Lower leg skin (tissue), 4 donors: ENCODE measurements at places on chromosomes 4 and X. TPM values are rescaled to one million over a fixed set of nuclear protein-coding genes. Genes with fewer than 3 reads are reported as not detected.

The FGG gene
- not detected for total RNA-seq

The OSTC gene
- 30.7 TPM for total RNA-seq

The C4orf51 gene
- not detected for total RNA-seq

The AVPR2 gene
- total RNA-seq: 2.6 TPM

The DCUN1D4 gene
- total RNA-seq: 17.9 TPM

The DGAT2L6 gene
- total RNA-seq: 22.1 TPM

The GPR82 gene
- not detected for total RNA-seq

The HAND2 gene
- total RNA-seq: 4.8 TPM

The EFHC2 gene
- 3.4 TPM for total RNA-seq

The SLITRK4 gene
- 5.1 TPM for total RNA-seq

The TCEAL6 gene
- total RNA-seq: not detected

The PNMA5 gene
- total RNA-seq: not detected

The GPRIN3 gene
- total RNA-seq: 1.9 TPM

The USP17L24 gene
- not detected for total RNA-seq

The INTS6L gene
- 8.9 TPM for total RNA-seq

The PGAM4 gene
- not detected for total RNA-seq

The RRH gene
- 0.34 TPM for total RNA-seq

The ABLIM2 gene
- 29.8 TPM for total RNA-seq

The RNF150 gene
- 0.65 TPM for total RNA-seq

The DRP2 gene
- total RNA-seq: 0.39 TPM

The NAT8L gene
- 0.83 TPM for total RNA-seq

The KLB gene
- total RNA-seq: 0.38 TPM

The USP17L13 gene
- total RNA-seq: not detected

The HSFX2 gene
- not detected for total RNA-seq

The DUX4 gene
- total RNA-seq: not detected

The MAGED4B gene
- total RNA-seq: 1.2 TPM

The RBMXL3 gene
- not detected for total RNA-seq

The RBM46 gene
- total RNA-seq: not detected

The NAP1L2 gene
- 4.5 TPM for total RNA-seq

The NALF2 gene
- 0.19 TPM for total RNA-seq

The PPP1R3F gene
- 5.4 TPM for total RNA-seq

The SLITRK2 gene
- total RNA-seq: 1.6 TPM

The TCEAL7 gene
- total RNA-seq: 2.4 TPM

The PRRG1 gene
- total RNA-seq: 6.6 TPM

The SMIM43 gene
- total RNA-seq: not detected

The COL4A5 gene
- 53.0 TPM for total RNA-seq

The COX7B2 gene
- total RNA-seq: not detected

The DCAF4L1 gene
- 0.06 TPM for total RNA-seq

The NXF2B gene
- not detected for total RNA-seq
